ENCODE measurements at places on chromosomes 13 and 19.

DNA sequence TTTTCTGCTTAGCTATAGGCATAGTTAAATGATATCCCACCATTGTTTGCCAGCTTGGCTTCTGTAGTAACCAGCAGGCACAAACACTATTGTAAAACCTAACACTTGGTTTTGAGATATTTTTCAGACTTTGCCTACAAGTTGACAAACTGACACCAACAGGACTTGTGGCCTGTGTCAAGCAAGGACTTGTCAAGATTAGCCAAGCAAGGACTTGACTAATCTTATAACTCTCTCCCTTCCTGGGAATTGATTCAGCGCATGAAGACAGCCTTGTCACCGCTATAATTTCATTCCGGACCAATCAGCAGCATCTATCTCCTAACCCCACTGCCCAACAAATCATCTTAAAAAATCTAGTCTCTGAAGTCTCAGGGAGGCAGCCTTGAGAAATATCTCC, 72.7 kb upstream of the SLITRK1 start:
- DNase-seq: no peak

DNA sequence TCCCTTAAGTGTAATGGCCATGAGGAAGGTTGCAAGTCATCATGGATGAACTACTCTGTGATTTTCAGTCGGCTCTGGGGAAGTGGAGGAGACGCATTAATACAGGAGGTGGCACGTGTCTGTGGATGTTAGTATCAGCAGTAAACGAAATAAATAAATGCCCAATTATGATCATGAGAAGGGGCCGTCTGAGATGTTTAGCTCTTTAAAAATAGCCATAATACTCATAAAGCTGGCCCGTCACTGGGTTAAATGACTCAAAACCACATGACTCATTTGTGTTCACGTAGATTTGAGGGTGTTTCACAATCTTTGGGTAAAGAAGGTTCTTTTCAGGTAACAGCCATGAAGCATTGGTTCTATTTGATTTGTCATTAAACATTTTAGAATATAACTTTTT, 620.6 kb downstream of the GPC6 start:
- peak; percentile 20 for DNase-seq

GRCh38 chr19:49132974-49133609, 13.7 kb downstream of the PPFIA3 start:
- no peak for DNase-seq

GRCh38 chr13:99288089-99288488, 19.1 kb downstream of the GPR183 start:
- no peak for DNase-seq

- DNase-seq: no peak
Observed at GRCh38 chr19:49681830-49682229, 4.8 kb downstream of the PRMT1 start.

GRCh38 chr19:12111943-12112637, 28.1 kb downstream of the ZNF20 start:
- DNase-seq: no peak

DNA sequence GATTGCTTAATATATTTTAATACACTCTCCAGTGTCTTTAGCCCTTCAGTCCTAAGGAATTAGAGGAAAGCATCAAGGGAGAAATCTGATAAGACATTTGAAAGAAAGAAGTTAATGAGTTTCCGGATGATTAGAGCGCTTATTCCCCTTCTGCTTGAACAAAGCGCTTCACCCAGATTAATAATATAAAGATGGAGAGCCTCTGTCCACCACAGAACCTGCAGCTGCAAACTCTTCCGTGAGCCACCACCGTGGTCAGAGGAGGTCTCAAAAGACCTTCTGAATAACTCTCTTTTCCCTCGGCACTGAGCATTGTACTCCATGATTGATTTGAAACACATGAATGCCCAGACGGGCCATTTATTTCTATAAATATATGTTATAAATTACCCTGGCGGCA, 14.2 kb upstream of the TUBGCP3 start:
- DNase-seq: no peak

DNA sequence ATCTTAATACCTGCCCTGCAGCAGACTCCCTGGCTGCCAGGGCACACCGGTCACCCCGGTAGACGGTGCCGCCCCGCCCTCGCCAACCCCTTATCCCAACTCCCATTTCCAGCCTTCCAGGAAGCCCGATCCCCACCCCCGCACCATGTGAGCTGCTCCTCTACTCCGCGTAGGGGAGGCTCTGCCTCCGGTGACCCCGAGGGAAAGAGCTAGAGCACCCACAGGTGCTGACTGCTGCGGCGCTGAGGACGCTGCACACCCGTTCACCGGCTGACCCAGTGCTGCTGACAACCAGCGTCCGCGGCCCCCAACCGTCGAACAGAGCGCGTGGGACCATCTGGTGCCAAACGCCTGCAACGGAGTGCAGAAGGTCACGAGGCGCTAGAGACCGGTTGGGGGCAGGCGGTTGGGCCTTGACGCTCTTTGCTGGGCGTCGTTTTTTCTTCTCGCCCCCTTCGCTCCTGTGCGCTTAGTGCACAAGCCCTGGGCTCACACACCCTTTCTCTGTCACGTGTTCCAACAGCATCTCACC, 59.6 kb upstream of the ZNF599 start:
- no peak for DNase-seq

- DNase-seq: no peak
Observed at GRCh38 chr19:50340331-50340730, 11.2 kb upstream of the KCNC3 start.

GRCh38 chr13:23707674-23708073, 137.5 kb downstream of the TNFRSF19 start:
- DNase-seq: peak; percentile 37

DNA sequence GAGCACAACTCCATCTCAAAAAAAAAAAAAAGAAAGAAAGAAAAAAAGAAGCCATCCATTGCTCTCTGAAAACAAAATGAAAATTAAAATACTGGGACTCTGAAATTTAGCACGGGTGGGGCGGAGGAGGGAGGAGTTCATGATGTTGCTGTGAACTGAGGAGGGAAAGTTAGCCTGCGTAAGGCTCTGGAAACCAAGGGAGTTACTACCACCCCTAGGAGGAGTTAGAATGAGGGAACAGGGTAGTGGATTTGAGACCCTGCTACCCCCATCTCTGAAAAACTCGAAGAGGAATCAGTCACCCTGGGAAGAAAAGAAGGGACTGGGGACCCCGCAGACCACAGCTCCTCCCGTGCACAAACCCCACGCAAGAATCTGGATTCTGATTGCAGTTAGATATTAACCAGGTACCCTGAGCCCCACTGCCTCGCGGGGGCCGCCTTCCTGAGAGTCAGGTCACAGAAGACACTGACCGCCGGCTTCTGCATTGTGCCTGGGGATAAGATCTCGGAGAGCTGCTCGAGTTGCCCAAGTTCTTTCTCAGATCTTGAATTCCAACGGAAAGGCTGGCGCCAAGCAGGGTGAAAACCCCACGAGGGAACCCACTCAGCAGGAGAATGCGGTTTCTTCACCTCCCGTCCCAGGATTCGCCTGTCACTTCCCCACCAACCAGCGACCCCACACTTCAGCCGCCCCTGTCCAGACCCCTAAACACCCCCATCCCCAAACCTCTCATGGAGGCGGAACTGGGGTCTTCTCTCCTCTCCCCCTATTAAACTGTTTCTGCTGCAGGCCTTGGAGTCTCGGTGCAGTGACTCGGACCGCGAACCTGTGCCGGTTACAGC, 870 bp downstream of the ZNF442 start:
- DNase-seq: peak; percentile 13

DNA sequence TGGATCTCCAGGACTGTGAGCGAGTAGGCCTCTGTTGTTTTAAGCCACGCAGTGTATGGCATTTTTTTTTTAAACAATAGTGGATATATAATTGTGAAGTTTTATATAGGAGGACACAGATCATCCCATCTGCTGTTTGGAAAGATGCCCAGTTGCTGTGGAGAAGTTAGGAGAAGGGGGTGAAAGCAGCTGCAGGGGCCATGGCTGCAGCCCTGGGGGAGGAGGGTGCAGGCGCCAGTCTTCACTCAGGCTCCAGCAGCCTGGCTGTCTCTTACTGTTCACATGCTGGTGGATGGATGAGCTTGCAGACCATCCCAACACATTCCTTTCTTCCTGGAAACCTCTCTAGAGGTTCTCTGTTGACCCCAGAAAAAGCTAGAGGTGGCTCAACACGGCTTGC, 242.3 kb downstream of the TEX29 start:
- no peak for DNase-seq

DNA sequence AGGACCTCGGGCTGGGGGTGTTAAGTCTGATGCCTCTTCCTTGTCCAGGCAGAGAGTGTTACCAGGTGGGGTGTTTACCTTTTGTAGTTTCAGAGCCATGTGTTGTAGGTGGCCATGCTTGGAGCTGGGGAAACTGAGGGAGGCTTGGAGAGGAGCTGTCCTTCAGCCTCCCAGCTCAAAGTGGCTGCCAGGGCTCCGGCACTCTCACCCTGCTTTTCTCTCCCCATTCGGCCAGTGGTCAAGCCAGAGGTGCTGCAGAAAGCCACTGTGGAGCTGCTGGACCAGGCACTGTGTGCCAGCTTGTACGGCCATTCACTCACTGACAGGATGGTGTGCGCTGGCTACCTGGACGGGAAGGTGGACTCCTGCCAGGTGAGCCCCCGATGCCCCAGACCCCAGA, 17.4 kb downstream of the TIMM13 start:
- no peak for DNase-seq

DNA sequence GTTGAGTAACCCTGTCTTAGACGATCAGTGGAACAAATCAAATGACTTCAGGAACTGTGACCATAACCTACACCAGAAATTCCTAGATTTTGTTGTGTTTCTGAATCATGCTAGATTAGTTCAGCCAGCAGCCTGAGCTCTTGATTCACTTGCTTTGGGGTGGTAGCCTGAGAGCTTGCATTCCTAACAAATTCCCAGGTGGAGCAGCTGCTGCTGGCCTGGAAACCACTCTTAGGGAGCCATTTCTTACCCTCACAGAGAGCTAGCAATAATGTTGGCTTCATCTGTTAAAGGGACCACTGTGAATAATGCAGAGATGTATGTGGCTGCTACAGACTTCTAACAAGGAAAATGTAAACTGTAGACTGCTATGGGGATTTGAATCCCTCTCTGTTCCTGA, 388.1 kb upstream of the PRR20A start:
- no peak for DNase-seq

DNA sequence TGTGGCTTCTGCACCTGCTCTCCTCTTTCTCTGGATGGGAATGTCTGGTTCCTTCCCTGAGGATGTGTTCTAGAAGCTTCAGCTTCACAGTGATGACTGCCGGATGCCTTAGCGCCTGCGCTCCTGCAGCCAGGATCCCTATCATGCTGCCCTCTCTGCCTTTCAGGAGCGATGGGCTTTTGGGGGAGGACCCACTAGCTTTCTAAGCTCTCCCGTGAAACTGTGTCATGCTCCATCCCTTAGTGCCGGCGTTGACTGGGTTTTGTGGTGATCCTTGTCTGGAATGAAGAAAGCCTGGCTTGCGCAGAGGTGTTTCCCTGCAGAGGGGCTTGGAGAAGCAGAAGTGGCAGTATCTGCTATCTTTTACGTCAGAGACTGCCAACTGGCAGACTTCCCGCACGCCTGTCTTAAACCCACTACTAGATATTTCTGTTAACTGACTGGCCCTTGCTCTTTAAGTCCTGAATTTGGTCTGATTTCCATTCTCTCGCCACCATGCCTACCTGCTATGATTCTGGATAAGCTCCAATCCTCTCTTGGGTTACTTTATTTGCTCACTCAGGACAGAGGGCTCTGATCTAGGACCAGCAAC, 3.8 kb upstream of the KMT2B start:
- DNase-seq: no peak

DNA sequence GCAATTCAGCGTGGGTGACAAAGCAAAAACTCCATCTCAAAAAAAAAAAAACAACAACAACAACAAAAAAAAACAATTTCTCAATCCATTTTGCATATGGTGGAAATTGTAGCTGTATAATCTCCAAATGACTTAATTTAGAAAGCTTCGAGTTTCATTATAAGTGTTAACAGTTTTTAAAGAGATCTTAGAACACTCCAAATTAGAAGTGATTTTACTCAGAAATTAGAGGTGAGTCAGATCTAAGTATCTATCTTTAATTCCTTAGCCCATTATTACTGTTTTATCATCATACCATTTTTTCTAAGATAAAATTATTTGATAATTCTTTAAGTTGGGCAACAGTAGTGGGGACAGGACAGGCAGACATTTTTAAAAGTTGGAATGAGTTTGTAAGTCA, 60.5 kb downstream of the ZMYM2 start:
- no peak for DNase-seq

All from NB4 (cell line).